Ureter (tissue), 1 donor: ENCODE measurements at places on chromosomes 2 and 18. TPM values are rescaled to one million over a fixed set of nuclear protein-coding genes. Genes with fewer than 3 reads are reported as not detected.

TUBA4B gene
- total RNA-seq = not detected

KCNK3 gene
- total RNA-seq = 9.2 TPM

GPAT2 gene
- total RNA-seq = 6.7 TPM

- no peak for DNase-seq
Observed at GRCh38 chr2:135840601-135841000, 3.6 kb upstream of the LCT start.

- DNase-seq = no peak
Observed at GRCh38 chr2:239288951-239289511, 111.8 kb downstream of the HDAC4 start.

SERPINB7 gene
- total RNA-seq = not detected

SCN9A gene
- 3.1 TPM for total RNA-seq

- no peak for DNase-seq
Observed at GRCh38 chr2:9558948-9559381, 3.3 kb upstream of the ADAM17 start.
